ENCODE measurements at places on chromosomes 2 and 18.

DNA sequence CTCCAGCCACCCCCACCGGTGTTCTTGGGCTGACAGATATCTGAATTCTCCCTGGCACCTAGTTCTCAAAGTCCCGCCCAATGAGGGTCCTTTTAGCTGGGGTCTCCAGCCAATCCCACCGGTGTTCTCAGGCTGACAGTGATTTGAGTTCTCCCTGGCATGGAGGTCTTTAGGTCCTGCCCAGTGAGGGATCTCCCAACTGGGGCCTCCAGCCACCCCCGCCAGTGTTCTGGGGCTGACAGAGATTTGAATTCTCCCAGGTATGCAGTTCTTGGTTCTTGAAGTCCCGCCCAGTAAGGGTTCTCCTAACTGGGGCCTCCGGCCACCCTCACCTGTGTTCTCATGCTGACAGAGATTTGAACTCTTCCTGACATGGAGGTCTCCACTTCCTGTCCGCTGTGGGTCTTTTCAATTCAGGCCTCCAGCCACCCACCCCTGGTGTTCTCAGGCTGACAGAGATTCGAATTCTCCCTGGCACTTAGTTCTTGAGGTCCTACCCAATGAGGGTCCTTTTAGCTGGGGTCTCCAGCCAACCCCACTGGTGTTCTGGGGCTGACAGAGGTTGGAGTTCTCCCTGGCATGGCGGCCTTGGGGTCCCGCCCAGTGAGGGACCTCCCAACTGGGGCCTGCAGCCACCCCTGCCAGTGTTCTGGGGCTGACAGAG lies 154.6 kb downstream of the ANKRD36 start:
- H3K4me1 ChIP-seq = no peaks in the 10 kb centered on the region
- H3K36me3 ChIP-seq = peaks cover 11% of the 10 kb centered on the region
- peak; percentile 21 for DNase-seq
- H3K27me3 ChIP-seq = no peaks in the 10 kb centered on the region
- H3K4me3 ChIP-seq = no peak overlapping the region

DNA sequence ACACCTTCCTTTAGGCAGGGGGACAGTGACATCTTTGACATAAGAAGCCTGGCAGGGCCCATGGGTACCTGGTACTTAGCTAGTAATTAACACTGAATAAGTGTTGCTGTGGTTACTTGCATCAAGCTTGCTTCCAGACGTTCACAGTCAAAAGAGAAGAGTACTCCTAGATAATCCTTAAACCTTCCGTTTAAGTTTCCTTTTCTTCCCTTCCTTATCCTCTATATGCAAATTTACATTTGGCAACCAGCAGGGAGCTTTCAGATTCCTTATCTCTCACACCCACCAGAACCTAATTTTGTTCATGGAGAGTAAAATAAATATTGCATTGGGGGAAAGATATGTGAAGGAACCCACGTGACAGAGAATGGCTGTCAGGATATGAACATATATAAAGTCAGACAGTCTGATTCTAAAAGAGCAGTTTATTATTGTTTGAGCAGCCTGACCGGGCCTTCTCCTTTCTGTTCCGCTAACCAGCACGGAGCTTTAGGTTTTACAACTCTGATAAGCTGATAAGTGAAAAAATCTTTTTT lies 7.8 kb upstream of the RAB31 start:
- no peak overlapping the region for H3K27ac ChIP-seq
- no peaks in the 10 kb centered on the region for H3K27me3 ChIP-seq
- H3K4me3 ChIP-seq = no peak overlapping the region
- DNase-seq = no peak
- peaks cover 3% of the 10 kb centered on the region for H3K4me1 ChIP-seq

DNA sequence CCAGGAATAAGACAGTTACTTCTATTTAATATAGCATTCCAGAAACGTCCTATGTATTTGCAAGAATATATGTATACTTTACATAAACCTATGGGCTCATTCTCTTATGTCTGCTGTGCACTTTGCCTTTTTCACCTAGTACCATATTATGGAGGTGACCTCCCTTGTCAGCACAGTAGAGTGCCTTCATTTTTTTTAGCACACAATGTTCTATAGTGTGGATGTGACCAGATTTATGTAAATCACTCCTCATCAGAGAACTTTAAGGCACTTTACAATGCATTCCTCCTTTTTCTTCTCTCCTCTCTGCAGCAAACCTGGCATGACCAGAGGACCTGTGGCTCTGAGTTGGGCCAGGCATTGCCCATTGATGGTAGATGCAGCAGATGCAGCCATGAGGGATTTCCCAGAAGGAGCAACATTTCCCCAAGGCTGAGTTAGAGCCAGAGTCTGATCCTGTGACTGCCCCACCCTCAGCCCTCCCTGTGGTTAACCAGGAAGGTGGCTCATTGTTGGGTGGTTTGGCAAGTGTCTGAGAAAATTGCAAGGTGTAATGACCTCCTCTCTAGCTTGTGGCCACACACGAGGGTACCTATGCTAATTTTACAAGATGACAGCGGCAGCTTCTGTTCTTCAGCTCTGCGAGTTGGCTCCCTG lies 76.5 kb upstream of the DLX2 start:
- H3K36me3 ChIP-seq = no peaks in the 10 kb centered on the region
- no peaks in the 10 kb centered on the region for H3K27me3 ChIP-seq
- no peak for DNase-seq
- H3K27ac ChIP-seq = no peak overlapping the region
- no peak overlapping the region for H3K4me3 ChIP-seq
- peaks cover 3% of the 10 kb centered on the region for H3K4me1 ChIP-seq

- H3K4me3 ChIP-seq = no peak overlapping the region
- no peaks in the 10 kb centered on the region for H3K36me3 ChIP-seq
- H3K27ac ChIP-seq = no peak overlapping the region
- H3K4me1 ChIP-seq = no peaks in the 10 kb centered on the region
Measured at GRCh38 chr2:167196461-167197252, 308.4 kb downstream of the XIRP2 start.

GRCh38 chr2:51120754-51121280 lies 88.9 kb upstream of the NRXN1 start:
- H3K27me3 ChIP-seq = no peaks in the 10 kb centered on the region
- no peaks in the 10 kb centered on the region for H3K36me3 ChIP-seq
- no peak overlapping the region for H3K27ac ChIP-seq
- no peaks in the 10 kb centered on the region for H3K4me1 ChIP-seq
- DNase-seq = no peak
- no peak overlapping the region for H3K4me3 ChIP-seq

DNA sequence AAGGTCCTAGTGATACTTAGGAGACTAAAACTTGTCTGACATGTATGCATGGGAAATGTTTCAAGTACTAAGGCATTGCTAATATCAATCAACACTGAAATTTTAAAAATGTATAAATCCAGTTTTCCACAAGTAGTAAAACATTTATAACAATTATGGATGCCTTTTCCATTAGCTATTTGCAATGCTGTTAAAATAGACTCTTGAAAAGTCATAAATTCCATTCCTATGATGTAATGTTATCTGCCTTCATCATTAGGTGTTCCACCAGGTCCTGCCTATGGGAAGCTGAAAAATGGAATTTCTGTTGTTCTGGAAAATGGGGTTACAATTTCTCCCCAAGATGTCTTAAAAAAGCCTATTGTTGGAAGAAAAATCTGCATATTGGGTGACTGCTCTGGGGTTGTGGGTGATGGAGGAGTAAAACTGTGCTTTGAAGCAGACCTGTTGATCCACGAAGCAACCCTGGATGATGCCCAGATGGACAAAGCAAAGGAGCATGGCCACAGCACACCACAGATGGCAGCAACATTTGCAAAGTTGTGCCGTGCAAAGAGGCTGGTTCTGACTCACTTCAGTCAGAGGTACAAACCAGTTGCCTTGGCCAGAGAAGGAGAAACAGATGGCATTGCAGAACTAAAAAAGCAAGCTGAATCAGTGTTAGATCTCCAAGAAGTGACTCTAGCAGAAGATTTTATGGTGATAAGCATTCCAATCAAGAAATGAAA lies 18.7 kb downstream of the ELAC1 start:
- DNase-seq = no peak
- H3K4me1 ChIP-seq = no peaks in the 10 kb centered on the region
- H3K36me3 ChIP-seq = peaks cover 5% of the 10 kb centered on the region
- H3K27ac ChIP-seq = no peak overlapping the region
- H3K27me3 ChIP-seq = no peaks in the 10 kb centered on the region

DNA sequence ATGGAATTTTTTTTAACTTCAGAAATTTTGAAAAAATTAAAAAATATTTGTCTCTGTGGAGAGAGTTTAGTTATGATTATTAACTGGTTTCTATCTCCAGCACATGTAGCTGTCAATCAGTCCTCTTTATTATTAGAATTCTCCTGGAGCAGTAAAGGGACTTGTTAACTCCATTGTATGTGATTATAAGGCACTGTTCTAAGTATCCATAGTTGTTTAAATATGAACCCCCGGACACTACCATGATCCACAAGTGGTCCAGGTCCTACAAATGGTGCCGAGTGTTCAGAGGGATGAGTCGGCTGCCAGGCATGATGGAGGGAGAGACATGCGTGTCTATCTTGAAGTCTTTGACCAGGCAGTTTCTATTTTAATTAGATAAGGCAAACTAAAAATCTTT lies 492 bp downstream of the CHRNA1 start:
- no peaks in the 10 kb centered on the region for H3K27me3 ChIP-seq
- 0 out of 2 replicates have a peak, but pooled peaks cover 4% of the 10 kb centered on the region for H3K4me1 ChIP-seq
- H3K27ac ChIP-seq = no peak overlapping the region
- 0 out of 2 replicates have a peak, but pooled peaks cover under 1% of the 10 kb centered on the region for H3K36me3 ChIP-seq
- DNase-seq = no peak
- no peak overlapping the region for H3K4me3 ChIP-seq

- H3K4me3 ChIP-seq = no peak overlapping the region
- no peak for DNase-seq
- H3K4me1 ChIP-seq = no peaks in the 10 kb centered on the region
- H3K27me3 ChIP-seq = no peaks in the 10 kb centered on the region
Measured at GRCh38 chr2:111235192-111236015, 114.7 kb downstream of the BCL2L11 start.

GRCh38 chr2:126895336-126895735 lies 3.4 kb upstream of the TEX51 start:
- no peak overlapping the region for H3K4me3 ChIP-seq
- H3K36me3 ChIP-seq = no peaks in the 10 kb centered on the region
- DNase-seq = peak; percentile 22
- no peak overlapping the region for H3K27ac ChIP-seq
- no peaks in the 10 kb centered on the region for H3K27me3 ChIP-seq
- no peaks in the 10 kb centered on the region for H3K4me1 ChIP-seq

Data from H9 (cell line).